ENCODE measurements at places on chromosomes 7 and 10.

- DNase-seq, result no peak
Observed at GRCh38 chr7:93861325-93861949, 29.1 kb downstream of the TFPI2 start.

DNA sequence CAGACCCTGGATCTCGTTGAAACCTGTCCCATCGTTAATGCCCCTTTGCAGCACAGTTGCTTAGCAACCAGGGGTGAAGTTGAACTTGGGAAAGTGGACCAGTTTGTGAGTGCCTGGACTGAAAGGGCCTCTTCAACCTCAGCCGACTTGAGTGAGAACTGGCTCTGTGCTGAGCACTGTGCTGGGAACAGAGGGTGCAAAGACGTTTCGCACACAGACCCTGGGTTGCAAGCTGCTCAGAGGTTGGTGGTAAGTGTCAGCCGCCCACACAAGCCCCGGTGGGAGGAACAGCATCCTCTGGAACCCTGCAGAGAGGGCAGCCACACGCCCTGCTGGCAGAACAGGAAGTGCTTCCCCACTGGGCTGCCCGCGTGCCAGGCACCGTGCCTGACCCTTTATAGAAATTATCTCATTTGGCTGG lies 89.2 kb downstream of the CARD11 start:
- no peak for DNase-seq

GRCh38 chr10:103758294-103758681 lies 97.1 kb downstream of the SH3PXD2A start:
- DNase-seq, result no peak

GRCh38 chr7:115827305-115828045 lies 203.1 kb downstream of the TFEC start:
- DNase-seq, result no peak

All from T follicular helper cell (primary cell).